Transverse colon (tissue), 4 donors: ENCODE measurements at places on chromosomes 16 and 17.
A peak's percentile ranks its signal among the peaks of the same experiment; 100 is the strongest.

GRCh38 chr17:72097144-72097543 lies 23.7 kb upstream of the SOX9 start:
- no peak for DNase-seq

GRCh38 chr16:87330646-87331045 lies 13.5 kb upstream of the C16orf95 start:
- no peak for DNase-seq

DNA sequence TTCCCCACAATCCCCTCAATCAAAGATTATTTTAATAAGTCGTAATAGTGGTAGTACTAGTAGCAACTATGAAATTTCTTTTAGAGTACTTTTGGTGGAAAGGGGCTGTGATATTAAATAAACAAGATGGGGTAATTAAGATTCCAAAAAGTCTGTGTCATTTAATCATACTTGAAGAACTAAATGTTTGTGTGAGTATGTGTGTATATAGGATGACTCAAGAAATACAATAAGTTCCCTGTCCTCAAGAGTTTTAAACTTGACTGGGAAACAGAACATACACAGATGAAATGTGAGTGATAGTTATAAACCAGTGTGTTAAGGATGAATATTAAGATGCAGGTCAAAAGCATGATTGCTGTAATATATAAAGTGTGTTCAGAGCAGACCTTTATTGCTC lies 2.3 kb downstream of the ALDH3A2 start:
- no peak for DNase-seq

- DNase-seq, result no peak
These were observed 71.9 kb downstream of the SDR42E1 start for GRCh38 chr16:81939164-81940056.

- DNase-seq, result no peak
These were observed 47.0 kb downstream of the COTL1 start for GRCh38 chr16:84570739-84571403.

GRCh38 chr17:35545150-35545549 lies 7.7 kb upstream of the SLFN12L start:
- DNase-seq, result no peak

DNA sequence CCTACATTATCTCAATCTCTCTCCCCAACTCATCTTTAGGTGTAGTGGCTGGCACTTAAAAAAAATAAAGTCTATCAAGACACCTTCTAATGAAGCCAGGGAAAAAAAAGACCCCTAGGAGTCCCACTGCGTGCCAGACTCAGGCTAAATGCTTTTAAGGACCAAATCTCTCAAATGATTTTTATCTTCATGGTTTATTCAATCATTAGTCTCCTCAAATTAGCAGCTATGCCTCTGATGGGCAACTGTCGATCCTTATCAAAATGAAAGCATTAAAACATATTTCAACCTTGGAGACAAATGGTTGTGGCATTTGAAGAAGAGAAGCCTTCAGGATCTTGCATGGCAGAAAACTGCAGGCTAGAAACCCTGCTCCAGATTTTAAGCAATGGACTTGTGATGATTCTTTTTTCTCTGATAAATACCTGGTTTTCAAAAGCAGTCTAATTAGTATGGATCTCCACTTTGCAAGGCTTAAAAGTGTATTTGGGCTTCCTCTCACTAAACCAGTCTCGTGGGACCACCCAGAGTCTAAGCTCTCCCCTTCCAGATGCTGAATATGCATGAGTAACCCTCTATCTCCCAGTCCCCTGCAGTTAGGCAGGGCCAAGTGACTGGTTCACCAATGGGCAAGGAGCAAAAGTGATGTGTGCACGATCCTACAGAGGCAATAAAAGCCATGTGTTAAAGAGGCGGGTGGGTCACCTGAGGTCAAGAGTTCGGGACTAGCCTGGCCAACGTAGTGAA lies 14.9 kb downstream of the ITPRIPL2 start:
- DNase-seq, result no peak

GRCh38 chr17:48550502-48551213 lies 5.7 kb upstream of the HOXB2 start:
- no peak for DNase-seq

DNA sequence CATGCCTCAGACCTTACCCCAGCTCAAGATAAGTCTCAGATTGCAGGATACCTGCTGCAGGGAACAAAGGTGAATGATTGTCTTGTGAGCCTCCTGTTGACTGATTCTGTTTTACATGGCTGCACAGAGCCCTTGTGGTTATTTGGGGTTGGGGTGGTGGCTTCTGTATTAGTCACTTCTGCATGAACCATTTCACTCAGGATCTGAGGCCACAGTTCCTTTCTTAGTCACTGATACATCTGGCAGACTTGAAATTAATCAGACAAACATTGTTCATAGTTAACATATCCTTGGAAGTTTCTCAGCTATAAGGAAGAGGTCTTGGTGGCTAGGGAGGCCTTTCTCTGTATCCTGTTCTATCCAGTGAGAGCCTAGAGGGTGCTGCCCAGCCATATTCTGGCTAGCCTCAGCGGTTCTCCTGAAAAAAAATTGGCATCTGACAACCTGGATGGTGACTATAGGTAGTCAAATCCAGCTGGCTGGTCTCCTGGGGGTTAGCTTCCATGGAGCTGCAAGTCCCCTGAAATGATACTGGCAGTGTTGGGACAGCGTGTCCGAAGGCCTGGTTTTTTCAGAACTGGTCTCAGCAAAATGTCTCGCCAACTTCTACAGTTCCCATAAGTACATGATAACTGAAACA lies 8.4 kb upstream of the PLK1 start:
- no peak for DNase-seq

GRCh38 chr17:76623271-76624146 lies 20.0 kb downstream of the ST6GALNAC1 start:
- DNase-seq, result peak; percentile 81

- DNase-seq, result no peak
These were observed 15.4 kb upstream of the HOXB9 start for GRCh38 chr17:48641541-48642058.
